ENCODE measurements at places on chromosomes 11 and 22.
A peak's percentile ranks its signal among the peaks of the same experiment; 100 is the strongest.

DNA sequence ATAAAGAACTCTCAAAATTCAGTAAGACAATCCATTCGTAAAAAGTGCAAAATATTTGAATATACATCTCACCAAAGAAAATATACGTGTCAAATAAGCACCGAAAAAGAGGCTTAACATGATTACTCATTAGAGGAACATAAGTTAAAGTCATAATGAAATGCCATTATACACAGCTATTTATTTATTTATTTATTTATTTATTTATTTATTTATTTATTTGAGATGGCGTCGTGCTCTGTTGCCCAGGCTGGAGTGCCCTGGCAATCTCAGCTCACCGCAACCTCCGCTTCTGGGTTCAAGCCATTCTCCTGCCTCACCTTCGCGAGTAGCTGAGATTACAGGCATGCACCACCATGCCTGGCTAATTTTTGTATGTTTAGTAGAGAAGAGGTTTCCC is 203.6 kb upstream of the UBASH3B start:
- no peak for DNase-seq

- DNase-seq = peak; percentile 90
These were observed at the start of gene SIDT2 for GRCh38 chr11:117178210-117179034. Gene SIDT2 (plus strand): TSS chr11:117178743. CDS start chr11:117179264, 521 bp downstream.

- DNase-seq = no peak
These were observed 16.0 kb upstream of the SHISAL1 start for GRCh38 chr22:44328762-44329161.

DNA sequence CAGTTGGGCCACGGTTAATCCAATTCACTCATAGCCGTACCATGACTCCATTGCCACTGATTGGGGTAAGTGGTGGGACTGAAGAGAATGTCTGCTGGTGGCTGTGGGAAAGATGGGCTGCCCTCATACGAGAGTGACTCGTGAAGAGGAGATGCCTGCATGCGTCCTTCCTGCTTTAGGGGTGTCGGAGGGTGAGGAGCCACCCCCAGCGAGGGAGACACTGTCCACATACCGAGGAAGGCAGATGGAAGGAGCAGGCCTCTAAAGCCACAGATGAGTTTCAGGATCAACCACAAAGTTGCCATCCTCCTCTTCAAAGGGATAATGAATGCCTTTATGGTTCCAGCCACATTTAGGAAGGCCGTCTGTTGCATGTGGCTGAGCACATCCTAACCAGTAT is 83.2 kb downstream of the GRIK4 start:
- no peak for DNase-seq

DNA sequence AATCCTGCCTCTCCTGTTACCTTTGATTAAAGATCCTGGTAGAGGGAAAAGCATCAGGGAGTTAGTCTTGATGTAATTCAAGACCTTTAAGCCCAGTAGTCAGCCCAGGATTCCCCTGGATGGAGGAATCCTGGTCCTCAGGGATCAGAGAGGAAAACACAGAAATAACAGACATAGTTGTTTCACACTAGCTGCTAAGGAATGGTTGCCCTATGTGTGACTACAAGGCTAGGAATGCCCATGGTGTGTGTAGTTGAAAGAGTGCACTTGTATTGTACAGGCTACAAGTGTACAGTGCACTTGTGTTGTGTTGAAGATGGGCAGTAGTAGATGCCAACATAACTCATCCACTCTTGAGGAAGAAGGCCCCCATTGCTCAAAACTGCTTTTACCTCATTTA is 226.8 kb downstream of the AASDHPPT start:
- no peak for DNase-seq

GRCh38 chr11:72724851-72725723 is 27.1 kb downstream of the ARAP1 start:
- DNase-seq = peak; percentile 91

All from CD4-positive, alpha-beta T cell treated with Interleukin-12 subunit alpha and Interleukin-12 subunit beta, for 1 hour (primary cell).